Activated CD4-positive, alpha-beta T cell treated with anti-CD3 and anti-CD28 coated beads, Interleukin-2, amount 10 ng/mL, durations not matched to agents 7 days and 5 days (primary cell): ENCODE measurements at places on chromosomes 3 and 15. TPM values are rescaled to one million over a fixed set of nuclear protein-coding genes. Genes with fewer than 3 reads are reported as not detected.

DNA sequence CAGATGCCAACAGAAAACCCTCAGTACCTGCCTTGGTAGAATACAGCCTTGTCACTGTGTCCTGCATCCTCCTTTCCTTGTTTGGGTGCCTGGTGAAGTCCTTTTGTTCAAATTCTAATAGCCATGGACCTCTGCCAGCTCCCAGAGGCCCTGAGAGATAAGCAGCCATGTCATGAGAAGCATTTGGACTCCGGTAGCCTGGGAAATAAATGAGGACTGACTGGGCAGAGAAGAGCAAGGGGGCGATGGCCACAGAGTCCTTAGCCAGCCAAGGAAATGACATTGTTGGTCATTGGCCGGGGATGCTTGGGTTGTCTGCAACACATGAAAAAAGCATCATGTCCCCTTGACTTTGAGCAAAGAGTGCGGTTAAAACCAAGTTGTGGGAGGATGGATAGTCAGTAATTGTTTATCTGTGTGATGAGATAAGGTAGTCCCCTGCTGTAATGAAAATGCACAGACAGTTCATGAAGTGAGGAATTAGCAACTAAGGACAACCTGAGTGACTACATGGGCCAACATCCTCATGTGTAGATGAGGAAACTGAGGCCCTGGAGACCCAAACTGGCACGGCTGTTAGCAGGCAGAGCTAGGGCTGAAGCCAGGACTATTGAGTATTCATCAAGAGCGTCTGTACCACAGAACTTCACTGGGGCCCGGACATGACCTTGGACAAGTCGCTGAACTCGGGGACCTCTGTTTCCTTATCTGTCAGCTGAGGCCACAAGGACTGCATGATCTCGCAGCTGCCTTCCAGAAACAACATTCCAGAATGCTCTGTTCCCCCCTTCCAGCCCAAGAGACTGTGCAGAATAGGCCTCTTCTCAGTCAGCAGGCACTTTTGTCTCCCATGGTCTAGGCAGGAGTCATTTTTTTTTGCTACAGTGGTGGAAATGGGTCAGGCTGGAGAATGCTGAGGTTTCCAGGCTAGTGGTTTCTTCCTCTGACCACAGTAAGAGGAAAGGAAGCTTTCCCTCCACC lies 90.5 kb upstream of the CTDSPL start:
- H3K36me3 ChIP-seq, result no peaks in the 10 kb centered on the region
- H3K4me1 ChIP-seq, result no peaks in the 10 kb centered on the region
- H3K27ac ChIP-seq, result no peak overlapping the region
- peaks cover 9% of the 10 kb centered on the region for H3K27me3 ChIP-seq

- H3K4me1 ChIP-seq, result no peaks in the 10 kb centered on the region
- no peak for DNase-seq
- no peaks in the 10 kb centered on the region for H3K27me3 ChIP-seq
- no peak overlapping the region for H3K27ac ChIP-seq
Measured at GRCh38 chr3:100136921-100137320, 22.6 kb upstream of the FILIP1L start.

DNA sequence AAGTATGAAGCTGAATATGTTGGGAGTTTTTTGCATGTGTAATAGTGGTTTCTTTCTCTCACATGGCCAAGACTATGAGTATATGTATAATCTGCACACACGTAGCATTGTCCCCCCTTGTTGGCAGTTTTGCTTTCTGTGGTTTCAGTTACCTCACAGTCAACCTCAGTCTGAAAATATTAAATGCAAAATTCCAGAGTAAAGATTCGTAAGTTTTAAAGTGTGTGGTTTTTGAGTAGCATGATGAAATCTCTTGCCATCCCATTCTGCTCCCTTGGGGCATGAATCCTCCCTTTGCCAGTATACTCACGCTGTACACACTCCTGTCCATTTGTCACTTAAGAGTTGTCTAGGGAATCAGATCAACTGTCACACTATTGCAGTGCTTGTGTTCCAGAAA lies 742.0 kb upstream of the CCDC54 start:
- peaks cover 5% of the 10 kb centered on the region for H3K27me3 ChIP-seq
- no peaks in the 10 kb centered on the region for H3K36me3 ChIP-seq
- DNase-seq, result no peak
- H3K4me1 ChIP-seq, result no peaks in the 10 kb centered on the region
- H3K4me3 ChIP-seq, result no peak overlapping the region

- H3K27ac ChIP-seq, result no peak overlapping the region
- no peaks in the 10 kb centered on the region for H3K4me1 ChIP-seq
- H3K36me3 ChIP-seq, result no peaks in the 10 kb centered on the region
- no peaks in the 10 kb centered on the region for H3K27me3 ChIP-seq
- H3K4me3 ChIP-seq, result no peak overlapping the region
Measured at GRCh38 chr3:173747427-173747826, 349.9 kb downstream of the NLGN1 start.

GRCh38 chr3:51982838-51983577 lies at the start of gene ACY1:
ACY1 (plus strand) TSS chr3:51983535; CDS start chr3:51984065, 530 bp downstream.
- peak; percentile 74 for DNase-seq
- peaks cover 29% of the 10 kb centered on the region for H3K4me1 ChIP-seq

DNA sequence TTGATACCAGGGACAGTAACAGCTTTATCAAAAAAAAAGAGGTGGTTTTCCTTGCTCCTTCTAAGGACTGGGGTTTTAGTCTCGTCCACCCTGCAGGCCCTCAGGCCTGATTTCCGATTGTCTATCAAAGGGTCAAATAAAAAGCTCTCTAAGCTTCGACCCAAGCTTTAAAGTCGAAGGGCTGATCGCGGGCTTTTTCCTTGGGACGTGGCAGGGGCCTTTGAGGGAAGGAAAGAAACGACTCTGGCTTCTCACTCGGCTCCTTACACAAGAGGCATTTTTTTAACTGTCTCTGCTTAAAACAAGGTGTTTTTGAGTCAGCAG lies 354 bp upstream of the KLHL24 start:
- H3K27me3 ChIP-seq, result no peaks in the 10 kb centered on the region
- H3K4me3 ChIP-seq, result peak overlapping the region; percentile 92
- H3K4me1 ChIP-seq, result peaks cover 27% of the 10 kb centered on the region
- H3K27ac ChIP-seq, result peak overlapping the region; percentile 97

DNA sequence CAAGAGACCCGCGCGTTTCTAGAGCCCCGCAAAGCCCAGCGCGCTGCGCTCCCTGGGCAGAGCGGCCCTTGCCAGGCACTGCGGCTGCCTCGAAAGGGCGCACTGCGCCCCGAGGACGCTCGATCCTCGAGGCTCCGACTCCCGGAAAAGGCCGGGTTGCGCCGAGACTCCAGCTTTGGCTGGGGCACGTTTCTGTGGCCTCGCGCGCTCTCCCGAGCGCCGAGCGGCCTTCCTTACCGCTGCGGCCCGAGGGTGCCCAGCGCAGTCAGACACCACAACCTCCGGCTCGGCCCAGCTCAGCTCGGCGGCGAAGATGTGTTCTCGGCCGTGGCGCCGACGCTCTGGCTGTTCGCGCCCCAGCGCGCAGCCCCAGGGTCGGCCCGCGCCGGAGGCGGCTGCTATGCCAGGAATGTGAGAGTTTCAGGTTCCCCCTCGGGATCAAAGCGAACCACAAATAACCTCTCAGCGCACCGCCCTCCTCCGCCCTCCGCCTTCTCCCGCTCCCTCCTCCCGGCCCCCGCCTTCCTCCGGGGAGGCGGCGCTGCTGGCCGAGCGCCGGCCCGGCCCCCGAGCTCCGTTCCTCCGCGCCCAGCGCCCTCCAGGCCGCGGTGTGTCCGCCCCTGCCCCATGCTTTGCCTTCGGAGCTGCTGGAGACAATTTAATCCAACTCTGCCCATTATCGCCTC lies at the start of gene AMOTL2:
AMOTL2 (minus strand) TSS at position 343 of the 686 bp plus-strand sequence. CDS start 3,014 bp downstream, outside the sequence.
- peak within 1 kb of the TSS; percentile 61 for H3K4me3 ChIP-seq
- H3K4me1 ChIP-seq, result peaks cover 10% of the 10 kb centered on the region
- H3K36me3 ChIP-seq, result no peaks in the 10 kb centered on the region

- no peak overlapping the region for H3K27ac ChIP-seq
- DNase-seq, result no peak
- H3K4me1 ChIP-seq, result no peaks in the 10 kb centered on the region
- H3K4me3 ChIP-seq, result no peak overlapping the region
- no peaks in the 10 kb centered on the region for H3K27me3 ChIP-seq
Measured at GRCh38 chr3:178518660-178519396, 17.4 kb upstream of the KCNMB2 start.

GRCh38 chr3:129585949-129586657 lies 20.4 kb downstream of the PLXND1 start:
- no peak overlapping the region for H3K4me3 ChIP-seq
- DNase-seq, result no peak
- H3K36me3 ChIP-seq, result no peaks in the 10 kb centered on the region
- H3K4me1 ChIP-seq, result no peaks in the 10 kb centered on the region

- peak overlapping the region; percentile 98 for H3K27ac ChIP-seq
- peak overlapping the region; percentile 99 for H3K4me3 ChIP-seq
- H3K4me1 ChIP-seq, result peaks cover 53% of the 10 kb centered on the region
- DNase-seq, result peak; percentile 94
- H3K27me3 ChIP-seq, result no peaks in the 10 kb centered on the region
Measured at GRCh38 chr3:4978966-4979427, 240 bp upstream of the BHLHE40 start.

The ARNT2 gene
- not detected for total RNA-seq

The SAMMSON gene
- not detected for total RNA-seq

The DNAH1 gene
- 25.7 TPM for total RNA-seq

The B3GNT5 gene
- 0.71 TPM for total RNA-seq

The FOXL2 gene
- total RNA-seq, result not detected

The PLSCR4 gene
- not detected for total RNA-seq

The ADIPOQ gene
- not detected for total RNA-seq

The PODXL2 gene
- 2.7 TPM for total RNA-seq

The SI gene
- not detected for total RNA-seq
